AG20443 (cell line): ENCODE measurements at places on chromosomes 12 and 14.

- no peak for DNase-seq
Observed at GRCh38 chr14:53390008-53390407, 236.9 kb upstream of the DDHD1 start.

GRCh38 chr14:93271111-93271510 is 61.7 kb downstream of the BTBD7 start:
- DNase-seq, result no peak

- DNase-seq, result no peak
Observed at GRCh38 chr14:21846227-21846885, 172.7 kb upstream of the OR4E1 start.

GRCh38 chr12:38154096-38155019 is 162.2 kb upstream of the ALG10B start:
- DNase-seq, result no peak

DNA sequence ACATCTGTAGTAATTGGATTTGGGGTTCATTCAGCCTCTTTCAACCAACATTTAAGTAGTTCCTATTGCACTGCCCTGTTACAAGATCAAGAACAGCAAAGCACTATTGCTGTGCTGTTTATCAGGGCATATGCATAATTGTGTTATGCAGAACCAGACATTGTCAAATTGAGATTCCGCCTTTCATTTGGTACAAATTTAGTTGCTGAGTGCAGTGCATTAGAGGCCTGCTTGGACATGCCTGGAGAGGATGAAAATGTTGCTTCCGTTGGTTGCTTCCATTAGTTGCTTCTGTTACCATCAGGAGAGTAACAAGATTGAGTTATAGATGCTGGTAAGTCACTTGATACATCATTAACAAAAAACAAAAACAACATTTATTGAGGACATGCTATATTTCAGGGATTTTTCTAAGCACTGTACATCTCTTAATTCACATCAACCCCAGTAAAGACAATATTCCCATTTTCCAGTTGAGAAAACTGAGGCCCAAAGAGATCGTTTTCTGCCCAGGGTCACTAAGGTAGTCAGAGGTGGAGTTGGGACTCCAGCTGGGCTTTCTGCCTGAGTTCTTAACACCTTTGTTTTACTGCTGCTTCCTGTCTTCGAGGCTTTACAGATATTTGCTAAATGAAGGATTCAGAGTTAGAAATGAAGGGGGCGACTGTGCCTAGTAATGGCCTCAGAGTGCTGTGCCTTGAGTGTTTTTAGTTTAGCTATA is 79.3 kb downstream of the PPP2R5C start:
- no peak for DNase-seq

- no peak for DNase-seq
Observed at GRCh38 chr12:114269153-114269552, 136.8 kb downstream of the TBX5 start.
